ENCODE measurements at places on chromosomes 6 and 20.

GRCh38 chr6:154995254-154996015 is at the start of gene TIAM2:
Gene TIAM2 (plus strand): TSS chr6:154995315. CDS start chr6:155129224, 133,909 bp downstream.
- no peak for DNase-seq

DNA sequence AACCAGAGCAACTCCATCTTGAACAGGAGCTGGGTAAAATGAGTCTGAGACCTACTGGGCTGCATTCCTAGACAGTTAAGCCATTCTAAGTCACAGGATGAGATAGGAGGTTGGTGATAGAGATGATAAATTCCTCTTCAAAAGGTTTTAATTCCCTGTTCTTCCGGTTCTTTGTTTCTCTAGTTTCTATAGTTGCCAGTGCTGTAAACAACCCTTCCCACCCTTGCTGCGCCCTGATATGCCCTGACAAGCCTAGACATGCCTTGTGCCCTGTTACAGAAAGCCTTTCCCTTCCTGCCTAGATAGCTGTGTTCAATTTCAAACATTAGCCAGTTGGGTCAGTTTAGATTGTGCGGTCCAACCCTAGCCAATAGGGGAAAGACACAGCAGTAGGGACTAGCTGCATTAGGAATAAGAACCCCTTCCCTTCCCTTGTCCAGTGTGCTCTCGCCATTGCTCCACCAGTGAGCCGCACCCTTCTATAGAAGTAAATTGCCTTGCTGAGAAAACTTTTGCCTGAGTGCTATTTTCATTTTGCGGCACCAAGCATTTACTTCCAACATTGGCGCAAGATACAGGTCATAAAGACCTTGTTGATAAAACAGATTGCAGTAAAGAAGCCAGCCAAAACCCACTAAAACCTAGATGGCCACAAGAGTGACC is 52.5 kb upstream of the CCN2 start:
- no peak for DNase-seq

- DNase-seq = no peak
These were observed 13.6 kb downstream of the RIPOR2 start for GRCh38 chr6:24922170-24922569.

GRCh38 chr6:33797626-33798342 is 6.0 kb downstream of the MLN start:
- DNase-seq = no peak

GRCh38 chr20:44776980-44777379 is 31.3 kb downstream of the KCNK15 start:
- DNase-seq = no peak

- no peak for DNase-seq
These were observed 226.9 kb downstream of the TTLL2 start for GRCh38 chr6:167551628-167552257.

- no peak for DNase-seq
These were observed 96.9 kb downstream of the LY86 start for GRCh38 chr6:6685249-6686040.

DNA sequence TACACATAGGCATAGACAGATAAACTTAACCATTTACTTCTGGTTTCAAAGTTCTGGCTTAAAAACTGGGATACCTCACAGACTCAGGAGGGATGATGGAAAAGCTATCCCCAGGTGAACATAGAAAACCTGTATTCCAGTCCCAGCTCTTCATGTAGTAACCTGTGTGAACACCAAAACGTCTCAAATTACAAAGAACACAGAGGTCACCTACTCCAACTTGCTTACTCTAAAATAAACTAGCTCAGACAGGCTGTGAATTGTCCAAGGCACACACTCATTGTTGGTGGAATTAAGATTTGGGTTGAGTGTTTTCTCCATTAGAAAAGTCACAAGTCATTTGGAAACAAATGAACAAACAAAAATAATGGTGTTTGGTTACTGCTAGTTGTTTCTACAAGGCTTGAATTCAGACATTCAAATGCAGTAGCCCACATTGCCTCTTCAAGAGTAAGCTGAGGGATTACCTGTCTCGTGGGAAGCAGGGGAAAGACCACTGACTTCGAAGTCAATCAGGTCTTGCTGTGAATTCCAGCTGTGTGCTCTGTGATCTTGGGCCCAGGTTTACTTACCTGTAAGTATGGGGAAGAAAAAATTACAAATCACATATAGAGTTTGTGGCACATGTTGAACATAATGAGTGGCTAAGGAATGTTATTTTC is 48.2 kb upstream of the LRRC1 start:
- peak; percentile 56 for DNase-seq

DNA sequence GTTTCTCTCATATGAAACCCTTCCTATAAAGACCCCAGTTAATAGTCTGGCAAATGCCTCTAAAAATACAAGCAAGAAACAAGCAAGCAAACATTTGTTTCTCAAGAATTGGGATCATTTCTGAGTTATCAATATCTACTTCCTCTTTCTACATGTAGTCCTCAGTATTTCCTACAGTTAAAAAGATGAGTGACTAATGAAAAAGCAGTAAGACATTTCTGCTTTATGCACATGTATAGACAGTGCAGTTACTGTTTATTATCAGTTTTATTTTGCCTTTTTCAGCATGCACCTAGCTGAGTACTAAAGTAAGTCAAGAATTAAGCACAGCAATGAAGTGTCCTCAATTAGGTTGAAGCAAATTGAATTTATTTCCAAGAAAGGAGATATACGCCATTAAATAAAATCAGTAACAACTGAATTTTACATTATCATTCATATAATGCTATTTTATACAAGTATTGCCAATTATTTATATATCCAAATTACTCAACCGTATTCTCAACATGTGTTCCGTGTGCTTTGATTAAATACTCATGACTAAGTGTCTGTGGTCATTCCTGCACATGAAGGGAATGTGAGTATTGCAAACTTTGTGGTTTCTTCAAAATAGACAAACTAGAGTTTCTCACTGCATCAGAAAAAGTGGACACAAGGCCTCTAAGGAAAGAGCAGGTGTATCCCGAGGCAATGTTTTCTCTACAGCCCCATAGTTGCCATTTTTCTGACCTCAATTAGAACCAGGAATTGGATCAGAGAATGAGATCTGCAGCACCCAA is 159.3 kb upstream of the MARCKS start:
- no peak for DNase-seq

- no peak for DNase-seq
These were observed 278.5 kb upstream of the MAN1A1 start for GRCh38 chr6:119627908-119628669.

GRCh38 chr20:4060064-4060795 is 44.9 kb upstream of the RNF24 start:
- peak; percentile 94 for DNase-seq

- no peak for DNase-seq
These were observed 3.9 kb downstream of the DOK5 start for GRCh38 chr20:54479138-54479906.

DNA sequence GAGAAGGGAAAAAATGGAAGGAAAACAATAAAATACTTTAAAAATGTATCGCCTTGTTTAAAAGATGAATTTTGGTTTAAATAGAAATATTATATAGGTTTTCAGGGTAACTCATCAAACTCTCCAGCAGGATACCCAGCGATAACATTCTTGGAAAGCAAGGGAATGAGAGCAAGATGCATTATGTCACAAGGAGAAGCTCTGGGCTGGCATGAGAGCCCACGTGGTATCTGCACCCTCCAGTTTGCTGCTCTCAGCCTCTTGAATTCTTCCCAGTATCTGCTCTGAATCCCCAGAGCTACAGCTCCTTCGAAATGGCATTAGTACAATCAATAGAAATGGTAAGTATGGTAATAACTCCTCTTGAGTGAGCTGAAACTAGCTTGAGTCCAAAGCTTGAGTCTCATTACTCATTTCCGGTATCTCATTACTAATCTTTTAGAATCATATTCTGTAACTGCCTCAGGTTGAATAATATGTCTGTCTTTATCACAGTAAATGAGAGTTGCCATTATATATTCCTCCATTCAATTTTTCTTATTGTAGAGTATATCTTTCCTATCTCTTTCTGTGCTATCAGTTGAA is 4.9 kb upstream of the TMEM242 start:
- DNase-seq = no peak

- DNase-seq = no peak
These were observed at the start of gene FRMD1 for GRCh38 chr6:168078943-168079405. Gene FRMD1 (minus strand): TSS chr6:168079212. CDS start chr6:168079094, 118 bp downstream.

GRCh38 chr6:121216928-121217327 is 117.4 kb downstream of the TBC1D32 start:
- no peak for DNase-seq

- DNase-seq = no peak
These were observed 166.9 kb upstream of the RNF24 start for GRCh38 chr20:4181956-4182945.

GRCh38 chr20:10798811-10799210 is 125.0 kb upstream of the JAG1 start:
- no peak for DNase-seq

DNA sequence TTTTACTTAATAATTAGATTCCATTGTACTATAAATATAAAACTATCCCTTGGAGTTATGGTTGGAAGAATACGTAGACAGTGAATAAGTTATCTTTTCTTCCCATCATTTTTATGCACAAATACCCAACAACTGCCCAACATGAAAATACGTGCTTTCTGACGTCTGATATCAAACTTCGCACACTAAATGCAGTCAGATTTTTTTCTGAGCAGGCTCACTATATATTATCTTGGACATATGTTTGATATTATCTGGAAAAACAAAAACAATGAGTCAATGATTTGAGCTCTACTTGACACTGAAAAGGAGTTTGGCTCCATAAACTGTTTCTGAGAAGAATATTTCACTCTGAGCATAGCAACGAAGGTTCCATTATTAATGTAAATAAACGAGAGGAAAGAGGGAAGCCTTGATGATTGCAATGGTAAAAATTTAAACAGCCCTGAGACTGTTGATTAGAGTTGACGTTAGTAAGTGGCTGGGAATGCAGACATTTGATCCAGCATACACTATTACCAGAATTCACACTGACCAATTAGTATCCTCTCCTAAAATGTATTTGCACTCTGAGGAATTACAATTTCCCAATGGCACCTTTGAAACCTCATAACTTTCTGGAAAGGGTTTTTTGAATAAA is 1090.0 kb downstream of the EPHA7 start:
- no peak for DNase-seq

DNA sequence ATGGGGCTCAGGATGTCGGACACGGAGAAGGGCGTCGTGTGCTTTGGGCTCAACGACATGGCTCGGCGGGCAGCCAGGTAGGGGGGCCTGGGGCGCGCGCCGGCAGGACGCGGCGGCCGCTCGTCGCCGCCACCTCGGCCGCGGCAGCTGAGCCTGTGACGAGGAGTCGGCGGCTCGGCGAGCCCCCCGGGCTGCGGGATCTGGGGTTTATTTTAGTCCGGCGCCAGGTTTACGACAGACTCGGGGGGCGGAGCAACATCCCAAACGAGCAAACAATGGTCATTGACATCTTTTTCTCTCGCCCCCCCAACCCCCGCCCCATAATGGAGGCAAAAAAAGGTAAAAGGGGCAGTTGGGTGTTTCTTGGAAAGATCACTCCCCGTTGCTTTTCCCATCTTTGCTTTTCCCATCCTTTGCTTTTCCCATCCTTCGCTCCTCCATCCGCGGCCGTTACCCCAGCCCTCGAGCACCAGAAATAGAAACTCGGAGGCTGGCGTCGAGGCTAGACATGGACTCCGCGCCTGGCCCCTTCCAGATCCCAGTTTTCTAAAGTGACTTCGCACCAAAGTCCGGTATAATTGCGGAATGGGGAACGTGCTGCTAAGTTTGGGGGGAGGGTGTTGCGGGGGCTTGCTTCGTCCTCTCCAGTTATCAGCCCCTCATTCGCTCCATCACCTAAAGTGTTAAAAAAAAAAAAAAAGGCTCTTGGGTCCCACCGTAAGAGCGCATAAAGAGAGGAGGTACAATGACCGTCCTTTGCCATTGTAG is at the start of gene NKX2-4:
Gene NKX2-4 (minus strand): TSS at position 186 of the 768 bp plus-strand sequence. CDS start 127 bp downstream, at position 59.
- no peak for DNase-seq

DNA sequence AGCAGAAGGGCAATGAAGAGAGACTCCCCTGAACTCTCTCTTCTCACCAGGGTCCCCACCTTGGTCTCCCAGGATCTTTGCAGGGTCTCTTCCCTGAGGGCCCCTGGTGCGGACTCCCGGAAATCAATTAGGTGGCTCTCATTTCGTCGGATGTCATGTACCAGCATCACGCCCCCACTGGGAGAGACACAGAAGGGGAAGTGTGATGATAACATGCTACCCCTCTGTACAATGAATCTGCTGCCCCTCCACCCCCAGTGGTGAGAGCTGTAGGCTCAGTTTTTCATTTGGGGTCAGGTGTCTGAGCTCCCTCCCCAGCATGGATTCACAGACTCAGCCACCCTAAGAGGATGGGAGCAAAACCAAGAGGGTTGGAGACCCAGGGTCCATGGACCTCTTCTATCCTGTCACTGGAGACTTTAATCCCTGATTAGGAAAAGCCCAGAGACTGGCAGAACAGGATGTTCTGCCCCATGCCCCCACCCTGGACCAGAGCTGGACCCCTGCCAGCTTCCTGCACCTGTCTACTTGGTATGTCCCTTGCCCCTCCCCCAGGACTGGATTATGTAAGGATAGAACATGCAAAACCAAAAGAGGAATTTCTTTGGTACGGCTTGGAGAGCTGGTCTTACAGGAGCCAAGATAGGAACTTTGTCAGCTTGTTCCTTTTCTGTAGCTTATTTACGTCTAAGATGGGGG is 11.1 kb downstream of the GGT7 start:
- DNase-seq = peak; percentile 70

- DNase-seq = no peak
These were observed 8.1 kb downstream of the TLDC2 start for GRCh38 chr20:36883977-36884535.

DNA sequence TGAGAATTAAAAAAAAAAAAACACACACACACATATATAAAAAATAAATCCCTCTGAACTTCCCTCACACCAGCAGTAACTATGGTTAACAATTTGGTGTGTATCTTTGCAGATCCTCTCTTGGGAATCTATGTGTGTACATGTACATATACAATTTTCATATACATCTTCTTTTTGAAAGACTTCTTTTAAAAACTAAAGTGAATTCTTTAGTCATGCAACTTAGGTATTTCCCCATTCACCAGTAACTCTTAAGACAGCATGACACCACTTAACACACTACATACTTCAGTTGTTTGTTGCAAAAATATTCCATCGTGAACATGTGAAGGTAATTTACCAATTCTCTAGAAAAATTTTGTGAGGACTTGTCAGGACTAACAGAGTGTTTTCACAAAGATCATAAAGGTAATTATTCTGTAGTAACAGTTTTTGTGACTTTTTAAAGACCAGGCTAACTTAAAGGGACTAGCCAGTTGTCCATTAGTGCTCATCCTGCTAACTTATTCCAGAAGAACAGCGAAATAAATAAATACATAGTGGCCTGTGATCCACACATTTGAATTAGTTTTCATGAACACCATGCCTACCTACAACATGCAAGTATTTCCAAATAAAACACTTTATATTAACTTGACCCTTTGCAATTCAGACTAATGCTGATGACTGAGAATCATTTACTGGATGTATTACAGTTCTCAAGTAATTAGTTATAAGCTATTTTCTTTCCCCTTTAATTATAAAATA is 12.1 kb downstream of the RBM39 start:
- DNase-seq = no peak

- DNase-seq = no peak
These were observed 17.5 kb upstream of the SAMHD1 start for GRCh38 chr20:36969051-36969450.

DNA sequence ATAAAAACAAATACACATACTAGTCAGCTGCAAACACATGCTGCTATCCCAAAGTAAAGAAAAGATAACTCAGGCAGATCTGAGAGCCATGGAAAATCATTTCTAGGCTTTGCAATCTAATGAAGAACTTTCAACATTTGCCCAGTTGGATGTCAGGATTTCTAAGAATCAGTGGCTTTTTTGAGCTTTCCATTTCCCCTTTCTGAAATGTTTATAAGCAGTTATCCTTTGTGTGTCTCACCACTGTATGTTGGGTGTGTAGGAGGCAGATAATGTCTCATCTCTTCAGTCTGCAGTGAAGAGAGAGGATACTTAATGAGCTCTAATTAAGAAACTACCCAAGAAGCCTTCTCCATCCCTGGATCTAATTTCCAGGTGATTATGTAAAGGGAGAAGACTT is 43.6 kb downstream of the RGS17 start:
- DNase-seq = no peak
